ENCODE measurements at places on chromosomes 5 and 9.

GRCh38 chr5:52476346-52476745 lies 311.4 kb upstream of the ITGA1 start:
- DNase-seq, result no peak
- no peak overlapping the region for H3K27ac ChIP-seq
- no peaks in the 10 kb centered on the region for H3K4me1 ChIP-seq
- no peaks in the 10 kb centered on the region for H3K27me3 ChIP-seq
- H3K36me3 ChIP-seq, result no peaks in the 10 kb centered on the region

GRCh38 chr5:61603211-61603908 lies 271.3 kb downstream of the ZSWIM6 start:
- H3K27me3 ChIP-seq, result peaks cover 20% of the 10 kb centered on the region
- no peaks in the 10 kb centered on the region for H3K36me3 ChIP-seq
- H3K4me3 ChIP-seq, result no peak overlapping the region
- no peak for DNase-seq
- H3K4me1 ChIP-seq, result peaks cover 13% of the 10 kb centered on the region

DNA sequence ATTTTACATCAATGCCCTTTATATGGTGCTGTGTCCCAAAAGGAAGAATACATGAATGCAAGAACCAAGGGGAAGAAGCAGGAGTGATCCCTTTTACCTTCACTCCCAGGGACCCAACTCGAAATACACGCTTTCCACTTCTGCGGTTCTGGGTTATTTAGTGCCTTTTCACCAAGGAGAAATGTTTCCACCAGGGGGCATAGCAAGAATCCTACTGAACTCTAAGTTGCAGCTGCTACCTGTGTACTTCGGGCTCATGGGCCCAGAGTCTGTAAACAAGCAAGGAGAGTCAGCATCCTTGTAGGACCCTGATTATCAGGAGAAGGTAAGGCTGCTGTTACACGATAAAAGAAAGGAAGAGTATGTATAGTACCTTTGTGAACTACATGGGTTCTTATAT lies 45.7 kb downstream of the DPYSL3 start:
- no peak for DNase-seq
- H3K27me3 ChIP-seq, result no peaks in the 10 kb centered on the region
- H3K4me3 ChIP-seq, result no peak overlapping the region
- H3K27ac ChIP-seq, result no peak overlapping the region

DNA sequence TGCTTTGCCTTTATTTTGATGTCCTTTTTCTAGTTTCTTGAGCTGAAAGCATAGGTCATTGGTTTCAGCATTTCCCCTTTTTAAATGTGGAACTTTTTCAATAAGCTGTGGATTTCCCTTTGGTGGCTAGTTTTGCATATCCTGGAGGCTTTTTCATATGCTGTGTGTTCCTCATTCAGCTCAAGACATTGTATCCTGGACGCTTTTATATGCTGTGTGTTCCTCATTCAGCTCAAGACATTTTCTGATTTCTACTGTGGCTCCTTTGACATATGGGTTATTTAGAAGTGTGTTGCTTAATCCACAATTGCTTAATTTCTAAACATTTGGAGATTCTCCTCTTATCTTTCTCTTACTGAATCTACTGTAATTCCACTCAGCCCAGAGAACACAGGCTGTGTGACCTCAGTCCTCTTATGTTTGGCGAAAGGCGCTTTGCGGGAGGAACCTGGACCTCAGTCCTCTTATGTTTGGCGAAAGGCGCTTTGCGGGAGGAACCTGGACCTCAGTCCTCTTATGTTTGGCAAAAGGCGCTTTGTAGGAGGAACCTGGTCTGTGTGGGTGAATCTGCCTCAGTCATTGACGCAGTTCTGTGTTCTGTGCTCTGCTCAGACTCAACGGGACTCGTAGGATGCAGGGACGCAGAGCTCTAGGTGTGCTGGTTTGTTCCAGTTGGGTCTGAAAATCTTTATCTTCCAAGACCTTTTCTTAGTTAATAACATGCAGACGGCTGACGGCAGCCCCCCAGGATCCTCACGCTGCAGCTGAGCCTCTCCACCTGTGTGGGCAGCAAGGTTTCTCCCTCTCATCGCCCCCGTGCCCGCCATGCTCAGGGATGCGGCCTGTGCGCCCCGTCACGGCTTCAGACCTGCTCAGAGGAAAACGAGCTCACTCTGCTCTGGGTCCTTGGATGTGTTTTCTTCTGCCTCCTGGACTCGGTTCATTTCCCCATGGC lies 6.0 kb upstream of the SLC9A3 start:
- H3K27me3 ChIP-seq, result peaks cover 63% of the 10 kb centered on the region
- H3K4me3 ChIP-seq, result peak overlapping the region; percentile 23
- no peaks in the 10 kb centered on the region for H3K36me3 ChIP-seq
- peaks cover 55% of the 10 kb centered on the region for H3K4me1 ChIP-seq

GRCh38 chr5:127834094-127834531 lies 130.9 kb downstream of the CCDC192 start:
- H3K4me3 ChIP-seq, result no peak overlapping the region
- H3K27ac ChIP-seq, result peak overlapping the region; percentile 2
- no peaks in the 10 kb centered on the region for H3K27me3 ChIP-seq

DNA sequence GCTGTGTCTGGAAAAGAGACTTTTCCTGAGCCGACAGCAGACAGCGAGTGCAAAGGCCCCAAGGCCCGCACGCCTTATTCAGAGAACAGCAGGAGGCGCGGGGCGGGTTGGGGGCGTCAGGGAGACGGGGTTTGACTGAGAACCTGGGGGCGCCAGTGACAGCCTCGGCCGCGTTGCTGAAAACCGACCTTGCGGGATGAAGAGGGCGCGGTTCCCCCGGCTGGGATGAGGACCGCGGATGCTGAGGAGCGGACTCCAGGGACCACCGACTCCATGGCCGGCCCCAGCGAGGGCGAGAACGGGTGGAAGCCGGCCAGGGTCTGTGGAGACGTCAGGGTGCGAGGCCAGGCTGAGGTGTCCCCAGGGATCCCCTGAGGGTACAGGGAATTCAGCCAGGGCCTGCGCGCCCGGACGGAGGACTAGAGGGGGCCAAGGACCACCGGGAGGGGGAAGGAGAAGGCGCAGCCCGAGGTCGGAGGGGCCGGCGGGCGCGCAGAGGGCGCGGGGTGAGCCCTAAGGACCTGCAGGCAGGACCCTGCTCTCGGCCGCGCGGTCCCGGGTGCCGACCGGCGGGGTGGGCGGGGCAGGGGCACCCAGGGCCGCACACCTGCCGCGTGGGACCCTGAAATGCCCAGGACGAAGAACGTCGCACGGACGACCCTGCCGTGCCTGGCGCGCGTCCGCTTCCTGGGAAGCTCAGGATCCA lies 837 bp upstream of the AHRR start:
- DNase-seq, result no peak
- H3K4me1 ChIP-seq, result peaks cover 14% of the 10 kb centered on the region
- H3K4me3 ChIP-seq, result peak overlapping the region; percentile 73
- peaks cover 4% of the 10 kb centered on the region for H3K36me3 ChIP-seq

DNA sequence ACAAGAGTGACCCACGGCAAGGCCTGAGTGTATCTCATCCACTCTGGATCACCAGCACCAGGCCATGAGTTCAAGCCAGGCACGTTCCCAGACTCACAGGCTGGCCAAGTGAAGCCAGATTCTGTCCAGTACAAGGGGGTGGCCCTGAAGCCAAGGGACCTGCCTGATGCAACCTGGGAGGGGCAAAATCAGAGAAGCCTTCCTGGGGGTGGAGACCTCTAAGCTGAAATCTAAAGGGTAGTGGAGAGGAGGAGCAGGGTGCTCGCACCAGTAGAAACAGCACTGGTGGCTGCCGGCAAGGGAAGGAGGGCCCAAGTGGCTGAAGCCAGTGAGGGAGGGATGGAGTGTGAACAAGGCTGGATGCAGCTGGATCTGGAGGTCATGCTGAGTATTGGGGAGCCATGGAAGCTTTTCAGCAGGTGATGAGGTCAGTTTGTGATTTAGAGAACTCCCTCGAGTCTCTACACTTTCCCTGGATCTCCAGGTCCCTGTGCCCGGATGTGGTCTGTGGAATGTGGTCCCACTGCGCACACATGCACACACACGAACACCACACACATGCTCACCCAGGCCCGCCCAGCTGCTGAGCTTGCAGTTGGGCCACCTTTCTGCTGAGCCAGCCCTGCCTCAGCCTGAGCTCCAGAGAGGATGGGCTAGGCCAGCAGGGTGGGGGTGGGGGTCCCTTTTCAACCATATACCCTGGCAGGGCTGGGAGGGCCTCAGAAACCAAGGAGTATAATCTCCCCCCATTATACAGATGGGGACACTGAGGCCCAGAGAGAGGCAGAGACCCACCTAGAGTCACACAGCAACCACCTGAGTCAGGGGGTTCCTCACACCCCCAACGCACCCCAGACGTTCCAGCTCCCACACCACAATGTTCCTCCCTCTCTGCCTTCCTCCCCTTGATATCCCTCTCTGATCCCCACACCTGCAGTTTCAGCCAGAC lies 1.6 kb downstream of the PIP5KL1 start:
- H3K4me3 ChIP-seq, result peak overlapping the region; percentile 65
- H3K27ac ChIP-seq, result no peak overlapping the region
- H3K36me3 ChIP-seq, result no peaks in the 10 kb centered on the region
